ENCODE measurements at places on chromosomes 7 and 10.

GRCh38 chr10:87752566-87752965 is 65.5 kb downstream of the ATAD1 start:
- no peak for DNase-seq

- no peak for DNase-seq
Measured at GRCh38 chr7:121330053-121330833, 1.4 kb downstream of the WNT16 start.

DNA sequence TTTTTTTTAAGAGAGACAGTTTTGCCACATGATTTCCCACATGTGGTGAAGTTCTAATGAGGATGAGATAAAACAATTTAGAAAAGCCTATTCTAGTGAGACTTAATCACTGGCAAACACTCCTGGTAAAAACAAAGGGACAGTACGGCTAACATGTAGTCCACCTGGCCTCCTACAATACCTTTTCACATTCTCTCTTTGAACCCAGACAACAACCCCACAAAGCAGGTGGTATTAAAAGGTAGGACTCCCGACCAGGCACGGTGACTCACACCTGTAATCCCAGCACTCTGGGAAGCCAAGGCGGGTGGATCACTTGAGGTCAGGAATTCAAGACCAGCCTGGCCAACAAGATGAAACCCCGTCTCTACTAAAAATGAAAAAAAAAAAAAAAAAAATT is 12.4 kb downstream of the PARD3 start:
- DNase-seq, result no peak

DNA sequence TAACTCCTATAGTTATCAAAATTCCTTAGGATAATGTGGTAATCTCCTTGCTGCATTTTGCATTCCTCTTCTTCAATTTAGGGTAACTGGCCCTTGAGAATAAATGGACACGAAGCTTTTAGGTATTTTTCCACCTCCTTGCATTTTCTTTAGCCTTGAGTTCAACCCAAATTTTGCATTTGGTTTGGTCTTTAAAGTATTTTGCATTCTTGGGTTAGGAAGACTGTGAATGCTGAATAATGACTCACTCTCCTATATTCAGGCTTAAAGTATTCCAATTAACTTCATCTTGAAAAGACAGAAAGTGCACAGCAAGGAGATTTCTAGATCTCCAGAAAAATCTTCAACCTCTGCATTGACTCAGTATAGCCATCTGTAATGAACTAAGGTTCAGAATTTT is 47.3 kb downstream of the TFPI2 start:
- DNase-seq, result no peak

DNA sequence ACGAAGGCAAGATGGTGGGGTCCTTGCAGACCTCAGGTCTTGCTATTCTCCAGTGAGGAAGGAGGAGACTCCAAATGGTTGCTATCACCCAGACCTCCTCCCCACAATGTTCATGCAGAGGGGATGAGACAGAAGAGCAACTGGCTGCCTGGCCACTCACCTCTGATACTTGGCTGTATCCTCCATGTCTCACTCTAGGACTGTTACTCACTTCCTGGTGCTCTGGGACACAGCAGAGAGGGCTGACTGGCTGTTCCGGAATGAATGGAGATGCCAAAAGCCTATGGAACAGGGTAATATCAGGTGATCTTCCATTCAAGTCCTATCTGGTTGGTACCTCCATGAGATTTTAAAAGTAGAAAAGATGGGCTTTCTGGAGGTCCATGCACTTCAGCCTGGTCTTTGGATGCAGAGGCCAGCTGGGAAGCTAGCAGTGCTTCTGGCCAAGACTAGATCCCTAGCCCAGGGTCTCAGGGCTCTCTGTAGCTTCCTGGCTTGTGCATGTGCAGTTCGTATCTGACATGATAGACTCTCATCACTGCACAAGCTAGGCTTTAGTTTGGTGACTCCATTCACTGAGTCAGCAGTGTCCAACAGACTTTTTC is 27.0 kb upstream of the ABI1 start:
- no peak for DNase-seq
